DND-41 (cell line): ENCODE measurements at places on chromosomes 11 and 22.

GRCh38 chr11:100182927-100183326, 504.2 kb upstream of the ARHGAP42 start:
- DNase-seq = no peak

- no peak for DNase-seq
Measured at GRCh38 chr22:40039482-40040115, 44.8 kb downstream of the FAM83F start.

DNA sequence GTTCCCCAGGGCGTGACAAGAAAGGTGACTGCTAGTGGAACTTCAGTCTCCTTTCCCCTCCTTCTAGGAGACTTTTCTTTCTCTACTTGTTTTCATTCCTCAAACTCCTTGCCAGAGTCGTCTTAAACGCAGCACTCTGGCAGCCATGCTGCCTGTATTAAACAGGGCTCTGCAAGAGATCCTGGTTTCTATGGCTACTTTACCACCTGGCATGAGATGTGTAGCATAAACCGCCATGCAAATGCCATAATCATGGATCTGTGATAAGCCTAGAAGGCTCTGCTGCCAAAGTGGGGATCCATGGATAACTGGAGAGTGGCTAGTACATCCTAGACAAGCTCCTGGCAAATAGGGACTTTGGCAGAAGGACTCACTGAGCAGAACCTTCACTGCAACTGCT, 321.1 kb downstream of the CADM1 start:
- DNase-seq = no peak

GRCh38 chr22:36405671-36406538, 18.1 kb upstream of the MYH9 start:
- DNase-seq = peak; percentile 89

GRCh38 chr11:95671768-95672167, 117.8 kb downstream of the FAM76B start:
- no peak for DNase-seq

DNA sequence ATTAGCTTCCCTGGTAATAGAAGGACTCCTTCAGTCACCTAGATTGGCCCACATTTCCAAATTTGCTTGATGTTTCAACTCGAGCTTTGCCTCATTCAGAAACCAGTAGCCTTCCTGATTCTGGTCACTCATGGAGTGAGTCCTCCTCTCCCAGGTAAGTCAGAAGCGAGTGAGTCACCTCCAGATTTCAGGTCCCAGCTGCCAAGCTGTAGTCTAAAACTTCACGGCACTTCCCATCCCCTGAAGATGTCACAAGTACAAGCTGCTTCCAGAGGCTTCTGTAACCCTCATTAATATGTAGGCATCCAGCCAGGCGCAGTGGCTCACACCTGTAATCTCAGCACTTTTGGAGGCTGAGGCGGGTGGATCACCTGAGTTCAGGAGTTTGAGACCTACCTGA, 23.5 kb downstream of the ARHGAP8 start:
- DNase-seq = no peak

DNA sequence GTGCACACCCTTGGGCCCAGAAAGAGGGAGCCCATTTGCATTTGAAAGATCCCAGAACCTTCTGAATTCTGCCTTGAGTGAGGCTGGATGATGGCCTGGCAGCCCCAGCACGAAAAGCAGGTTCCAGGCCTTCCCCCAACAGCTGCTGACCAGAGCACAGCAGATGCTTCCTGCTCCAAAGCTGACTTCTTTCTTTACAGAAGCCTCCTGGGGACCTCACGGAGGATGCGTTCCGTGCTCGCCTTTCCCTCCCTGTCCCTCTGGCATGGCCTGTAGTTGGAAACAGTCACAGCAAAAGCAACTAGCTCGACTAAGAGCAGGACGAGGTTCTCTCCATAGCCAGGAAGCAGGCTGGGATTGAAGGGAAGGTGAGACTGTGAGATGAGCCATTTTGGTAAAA, 107.7 kb upstream of the B3GAT1 start:
- DNase-seq = no peak

GRCh38 chr11:47928426-47928825, 51.9 kb upstream of the PTPRJ start:
- no peak for DNase-seq

DNA sequence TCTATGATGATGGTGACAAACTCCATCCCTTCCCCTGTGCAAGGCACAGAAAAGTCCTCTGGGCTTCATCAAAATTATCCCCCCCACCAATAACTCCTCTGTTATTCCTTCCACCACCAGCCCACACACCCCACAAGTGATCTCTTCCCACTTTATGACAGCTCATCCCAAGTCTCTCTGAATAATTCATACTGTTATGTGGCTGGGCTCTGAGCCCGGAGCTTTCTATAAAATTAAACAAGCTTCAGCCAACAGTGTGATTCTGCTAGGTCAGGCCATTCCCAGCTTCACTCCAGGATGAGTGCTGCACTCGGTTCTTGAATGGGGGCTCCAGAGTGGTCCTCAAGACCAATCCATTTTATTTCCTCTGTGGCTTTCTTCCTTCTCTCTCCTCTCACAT, 83.0 kb downstream of the INSC start:
- DNase-seq = no peak

DNA sequence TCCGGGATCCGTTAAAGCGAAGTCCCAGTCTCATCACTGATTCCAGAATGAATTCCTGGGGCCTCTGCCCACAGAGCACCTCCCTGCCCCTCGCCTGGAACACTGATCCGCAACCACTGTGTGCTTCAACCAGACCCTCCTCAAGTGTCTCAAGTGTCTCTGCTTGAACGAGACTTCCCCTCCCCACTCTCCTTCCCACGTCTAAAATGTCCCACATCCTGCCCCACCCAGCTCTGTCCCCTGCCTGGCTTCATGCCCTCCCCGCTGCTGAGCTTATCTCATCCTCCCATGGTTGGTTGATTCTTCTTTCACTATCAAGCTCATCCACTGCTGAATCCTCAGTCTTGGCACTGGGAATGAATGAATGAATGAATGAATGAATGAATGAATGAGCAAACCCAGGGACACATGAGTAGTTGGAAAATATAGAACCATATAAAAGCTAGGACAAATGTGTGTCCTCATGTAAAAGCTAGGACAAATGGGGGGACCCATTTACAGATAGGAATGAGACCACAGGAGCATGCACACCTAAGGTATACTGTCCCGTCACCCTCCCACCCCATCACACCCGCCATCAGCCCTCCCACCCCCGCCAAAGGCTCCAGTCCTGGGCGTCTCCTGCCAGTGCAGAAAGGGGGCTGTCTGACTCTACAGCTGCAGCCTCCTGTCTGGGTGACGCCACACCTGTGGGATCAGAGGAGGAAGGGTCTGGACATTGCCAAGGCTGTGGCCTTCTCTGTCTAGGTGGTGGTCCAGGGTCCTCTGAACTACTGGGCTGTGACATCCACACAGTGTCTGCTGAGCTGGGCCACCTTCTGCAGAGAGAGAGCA, 71.4 kb upstream of the LINC01488 start:
- no peak for DNase-seq

DNA sequence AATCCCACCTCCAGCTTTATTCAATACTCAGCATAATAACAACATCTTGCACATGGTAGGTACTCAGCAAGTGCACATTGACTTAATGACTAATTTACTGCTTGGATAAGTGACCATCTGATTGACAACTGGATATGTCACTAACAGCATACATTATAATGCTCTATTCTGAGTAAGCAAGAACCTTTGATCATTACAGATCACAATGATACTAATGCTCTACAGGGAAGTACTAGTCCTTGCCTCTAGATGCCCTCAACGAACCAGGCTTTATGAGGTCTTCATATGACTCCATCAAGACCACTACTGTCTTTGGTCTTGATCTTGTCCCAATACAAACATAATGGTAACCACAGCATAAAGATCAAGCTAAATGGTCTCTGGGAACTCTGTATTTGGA, 167.6 kb upstream of the MTMR2 start:
- no peak for DNase-seq

- no peak for DNase-seq
Measured at GRCh38 chr11:34806875-34807274, 109.3 kb downstream of the APIP start.

- no peak for DNase-seq
Measured at GRCh38 chr11:19988598-19988997, 171.7 kb downstream of the DBX1 start.

DNA sequence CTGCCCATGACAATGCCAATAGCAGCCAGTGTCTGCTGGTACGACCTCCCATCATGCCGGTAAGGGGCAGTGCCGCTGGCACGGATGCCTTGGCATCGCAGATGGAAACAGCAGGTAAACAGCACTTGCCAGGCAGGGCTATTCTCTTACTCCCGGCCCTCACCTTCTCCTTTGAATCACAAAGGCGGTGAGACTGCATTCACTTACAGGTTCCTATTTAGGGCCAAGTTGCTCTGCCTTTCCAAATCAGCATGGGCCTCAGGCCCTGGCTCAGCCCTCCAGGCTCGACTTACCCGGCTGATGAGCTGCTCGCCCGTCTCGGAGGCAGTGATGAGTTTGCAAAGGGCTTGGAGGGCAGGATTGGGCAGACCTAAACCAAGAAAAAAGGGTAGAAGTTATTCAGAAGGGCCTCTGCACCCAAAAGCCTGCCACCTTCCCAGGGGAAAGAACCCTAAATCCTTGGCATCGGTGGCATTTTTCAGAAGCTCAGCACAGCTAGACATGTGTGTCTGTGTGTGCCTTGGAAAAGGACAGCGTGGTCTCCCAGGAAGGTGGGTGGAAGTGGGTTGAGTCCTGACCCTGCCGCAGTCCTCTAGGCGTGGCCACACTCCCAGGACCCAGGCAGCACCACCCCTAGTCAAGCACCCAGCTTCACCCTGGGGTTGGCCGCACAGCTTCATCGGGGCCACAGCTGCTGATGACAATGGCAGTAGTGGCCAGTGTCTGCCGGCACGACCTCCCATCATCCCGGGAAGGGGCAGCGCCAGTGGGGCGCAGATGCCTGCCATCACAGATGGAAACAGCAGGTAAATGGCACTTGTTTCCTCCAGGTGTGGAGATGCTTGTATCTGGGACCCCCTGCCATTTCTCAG, 73.5 kb upstream of the PITPNB start:
- no peak for DNase-seq

- DNase-seq = no peak
Measured at GRCh38 chr11:28460348-28460747, 352.2 kb downstream of the METTL15 start.

- DNase-seq = no peak
Measured at GRCh38 chr11:118014022-118014421, 27.8 kb downstream of the IL10RA start.

DNA sequence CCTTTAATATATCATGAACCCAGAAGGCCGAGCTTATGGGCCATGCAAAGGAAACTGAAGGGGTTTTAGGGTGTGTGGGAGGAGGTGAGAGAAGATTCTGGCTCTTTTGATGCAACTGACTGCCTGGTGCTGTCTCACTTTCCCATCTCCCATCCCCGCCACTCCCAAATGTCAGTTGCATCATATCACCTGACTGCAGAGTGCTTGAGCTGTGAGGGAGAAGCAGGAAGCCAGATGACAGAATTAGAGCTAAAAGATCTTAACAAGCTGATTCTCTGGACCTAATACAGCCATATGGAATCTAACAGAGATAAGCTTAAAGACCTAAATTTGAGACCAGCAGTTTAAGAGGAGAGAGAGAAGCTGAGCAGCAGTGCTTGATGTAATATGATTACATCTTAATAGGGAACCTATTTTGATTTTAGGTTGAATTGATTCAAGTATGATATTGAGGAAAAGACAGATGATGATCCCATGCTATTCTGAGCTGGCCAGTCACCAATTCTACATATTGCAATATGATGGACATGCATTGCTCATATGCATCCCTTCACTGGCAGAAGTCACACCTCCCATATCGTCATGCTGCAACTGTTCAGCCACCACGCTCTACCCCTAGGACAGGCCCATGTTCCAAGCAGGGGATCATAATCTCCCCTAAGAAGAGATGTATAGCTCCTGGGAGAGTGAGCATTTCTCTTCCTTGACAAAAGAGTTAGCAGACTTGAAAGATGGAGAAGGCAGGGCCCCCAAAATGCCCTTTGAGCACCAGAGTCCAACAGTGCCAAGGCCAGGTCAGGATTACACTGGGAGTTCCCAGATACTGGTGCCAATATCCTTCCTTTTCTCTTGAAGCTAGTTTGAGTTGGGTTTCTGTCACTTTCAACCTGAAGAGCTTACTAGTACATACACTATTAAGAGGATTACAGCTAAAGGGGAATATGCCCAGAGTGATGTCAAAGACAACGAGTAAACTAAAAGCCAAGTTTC, 44.9 kb downstream of the PLEKHA7 start:
- DNase-seq = no peak
